NCI-H1092 treated with DMSO at 0.1 percent for 48 hours (cell line): ENCODE measurements at places on chromosomes 6 and 20.

DNA sequence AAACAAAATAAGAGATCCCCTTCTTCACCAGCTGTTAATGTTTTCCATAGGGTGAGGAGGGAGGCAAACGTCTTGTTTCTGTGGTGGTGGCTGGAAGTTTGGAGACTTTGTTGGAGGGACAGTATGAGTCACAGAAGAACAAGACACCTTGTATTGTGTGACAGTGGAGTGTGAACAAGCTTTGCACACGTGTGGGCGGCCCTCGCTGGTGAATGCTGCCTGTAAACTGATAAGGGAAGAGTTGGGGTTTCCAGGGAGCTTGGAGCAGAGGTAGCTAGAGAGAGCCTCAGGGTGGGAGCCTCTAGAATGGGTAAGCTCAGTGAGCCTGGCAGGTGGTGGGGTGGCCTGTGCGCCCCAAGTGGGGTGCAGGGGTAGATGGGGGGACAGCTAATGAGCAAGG, 78.3 kb downstream of the ZDHHC14 start:
- no peak for DNase-seq

DNA sequence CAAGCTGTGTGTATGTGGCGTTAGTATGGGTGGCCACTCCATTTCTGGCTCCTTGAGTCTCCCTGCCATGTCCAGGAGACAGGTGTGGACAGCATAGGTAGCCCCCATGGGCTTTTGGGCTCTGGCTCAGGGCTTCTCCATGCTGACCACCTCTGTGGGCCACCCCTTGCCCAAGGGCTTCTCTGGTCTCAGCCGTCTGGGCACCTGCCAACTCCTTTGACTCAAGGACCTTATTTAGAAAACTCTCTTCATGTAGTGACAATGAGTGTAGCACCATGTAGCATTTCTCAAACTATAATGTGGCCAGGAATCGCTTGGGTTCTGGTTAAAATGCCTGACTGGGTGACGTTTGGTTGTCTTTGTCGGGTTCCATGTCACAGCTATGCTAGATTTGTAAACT, 5.1 kb upstream of the GTSF1L start:
- DNase-seq, result no peak

GRCh38 chr6:111201764-111202163, 114.5 kb downstream of the SLC16A10 start:
- no peak for DNase-seq

- no peak for DNase-seq
Observed at GRCh38 chr20:15362849-15363248, 1025.4 kb upstream of the FLRT3 start.

DNA sequence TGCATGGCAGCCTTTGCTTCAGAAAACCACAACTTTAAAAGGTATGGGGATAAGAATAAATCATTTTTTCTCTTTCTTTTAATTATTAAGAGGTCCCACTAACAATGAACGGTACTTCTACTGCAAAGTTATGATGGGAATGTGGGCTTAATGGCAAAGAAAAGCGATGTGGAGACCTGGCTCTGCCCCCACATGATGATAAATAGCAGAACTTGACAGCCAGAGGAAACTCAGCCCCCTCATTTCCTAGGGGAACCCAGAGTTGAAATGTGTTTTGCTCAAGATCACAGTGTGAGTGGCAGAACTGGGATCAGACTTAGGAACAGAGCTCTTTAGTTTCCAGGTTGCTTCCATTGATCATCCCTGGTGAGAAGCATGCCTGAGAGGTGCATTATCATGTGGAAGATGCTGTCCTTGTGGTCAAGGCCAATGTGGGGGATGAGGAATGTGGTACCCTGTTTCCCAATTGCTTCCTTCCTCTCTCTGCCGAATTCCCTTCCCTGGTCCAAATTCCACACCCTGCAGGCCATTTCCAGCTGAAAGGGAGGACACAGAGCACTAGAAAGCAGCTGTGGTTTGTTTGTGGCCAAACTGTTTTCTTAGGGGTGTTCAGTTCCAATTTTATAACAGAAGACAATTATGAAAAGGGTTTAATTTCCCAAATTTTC, 66.0 kb downstream of the BACH2 start:
- DNase-seq, result no peak

DNA sequence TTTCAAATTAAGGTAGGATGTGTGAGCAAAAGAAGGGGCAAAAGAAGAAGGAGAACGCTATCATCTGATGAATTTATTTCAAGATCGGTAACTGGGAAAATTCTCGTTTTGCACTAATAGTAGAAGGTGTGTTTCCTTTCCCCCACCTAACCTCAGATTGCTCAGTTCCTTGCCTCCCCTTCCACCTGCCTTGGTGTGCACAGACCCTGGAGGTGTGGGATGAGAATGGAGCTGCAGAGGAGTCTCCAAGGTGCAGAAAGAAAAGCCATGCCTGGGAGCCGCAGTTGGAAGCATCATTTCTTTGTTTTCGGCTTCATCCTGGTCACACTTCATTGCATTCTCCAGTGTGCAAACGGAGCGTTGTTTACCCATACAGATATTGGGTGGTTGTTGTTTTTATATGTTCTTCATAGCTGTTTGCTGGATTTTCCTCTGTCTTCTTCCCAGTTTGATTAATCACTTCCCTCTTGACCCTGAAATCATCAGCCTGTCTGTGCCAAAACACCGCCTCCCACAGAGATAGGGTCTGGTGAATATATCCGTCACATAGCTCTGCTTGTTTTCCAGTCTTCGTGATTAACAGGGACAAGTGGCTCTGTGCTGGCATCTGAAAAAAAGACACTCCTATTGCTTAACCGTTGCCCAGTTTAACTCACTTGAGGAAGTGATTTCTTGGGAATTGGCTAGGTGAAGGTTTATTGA, 40.2 kb upstream of the NEDD9 start:
- no peak for DNase-seq

DNA sequence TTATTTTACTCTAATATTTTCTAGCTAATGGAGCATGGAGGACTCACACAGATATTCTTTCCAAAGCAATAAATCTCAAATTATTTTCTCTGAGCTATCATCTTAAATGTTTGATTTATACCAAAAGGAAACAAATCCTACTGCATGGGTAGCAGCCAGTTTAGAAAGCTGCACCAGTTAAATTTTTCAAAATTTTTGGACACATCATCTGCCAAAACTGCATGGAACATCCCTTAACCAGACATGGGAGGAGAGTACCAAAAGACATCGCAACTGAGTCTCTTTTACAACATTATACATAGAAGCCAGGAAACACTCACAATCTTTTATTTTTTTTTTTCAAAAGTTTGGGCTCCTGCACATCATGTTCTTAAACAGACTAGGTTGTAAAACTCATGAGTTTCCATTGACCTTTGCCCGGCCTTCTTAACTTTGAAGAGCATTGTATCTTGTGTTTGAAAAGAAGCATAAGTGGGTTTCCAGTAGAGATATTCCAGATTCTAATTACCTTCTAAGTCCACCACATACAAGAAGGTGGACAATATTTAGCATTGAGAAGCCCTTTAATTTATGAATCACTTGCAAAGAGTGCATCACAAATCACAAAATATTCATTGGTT, 87.7 kb upstream of the HMGCLL1 start:
- DNase-seq, result no peak

DNA sequence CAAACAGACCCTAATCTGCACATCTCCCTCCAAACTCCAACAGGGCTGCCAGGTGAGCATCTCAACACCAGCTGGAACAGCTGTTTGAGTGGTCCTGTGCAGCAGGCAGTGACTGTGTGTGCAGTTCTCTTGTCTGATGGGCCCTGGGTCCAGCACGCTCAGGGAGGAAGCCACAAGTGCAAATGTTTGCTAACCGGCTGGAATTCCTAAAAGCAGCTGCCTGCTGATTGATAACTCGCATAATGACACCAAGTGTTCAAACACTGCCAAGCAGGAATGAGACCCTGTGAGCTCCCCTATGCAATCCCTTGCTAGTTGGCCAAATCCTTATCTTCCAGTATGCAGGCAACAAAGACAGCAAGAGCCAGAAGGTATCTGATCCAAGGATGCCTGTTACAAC, 650.6 kb downstream of the CBLN4 start:
- no peak for DNase-seq

DNA sequence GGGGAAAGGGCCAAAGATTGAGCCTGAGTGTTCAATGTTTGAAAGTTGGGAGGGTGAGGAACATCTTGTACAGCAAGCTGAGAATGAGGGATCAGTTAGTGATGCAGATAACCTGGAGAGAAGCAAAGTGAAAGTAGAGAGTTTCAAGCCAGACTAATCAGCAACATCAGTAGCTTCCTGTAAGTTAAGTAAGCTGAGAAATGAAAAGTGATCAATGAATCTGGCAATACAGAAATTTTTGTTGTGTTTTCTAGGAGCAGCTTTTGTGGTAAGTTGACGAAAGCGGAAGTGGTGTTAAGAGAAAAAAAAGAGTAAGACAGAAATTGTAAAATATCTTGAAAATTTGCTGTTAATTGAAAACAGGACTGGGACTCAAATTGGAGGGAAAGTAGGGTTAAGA, 855.5 kb upstream of the MAP3K7 start:
- no peak for DNase-seq
